ENCODE measurements at places on chromosomes 12 and 14.

DNA sequence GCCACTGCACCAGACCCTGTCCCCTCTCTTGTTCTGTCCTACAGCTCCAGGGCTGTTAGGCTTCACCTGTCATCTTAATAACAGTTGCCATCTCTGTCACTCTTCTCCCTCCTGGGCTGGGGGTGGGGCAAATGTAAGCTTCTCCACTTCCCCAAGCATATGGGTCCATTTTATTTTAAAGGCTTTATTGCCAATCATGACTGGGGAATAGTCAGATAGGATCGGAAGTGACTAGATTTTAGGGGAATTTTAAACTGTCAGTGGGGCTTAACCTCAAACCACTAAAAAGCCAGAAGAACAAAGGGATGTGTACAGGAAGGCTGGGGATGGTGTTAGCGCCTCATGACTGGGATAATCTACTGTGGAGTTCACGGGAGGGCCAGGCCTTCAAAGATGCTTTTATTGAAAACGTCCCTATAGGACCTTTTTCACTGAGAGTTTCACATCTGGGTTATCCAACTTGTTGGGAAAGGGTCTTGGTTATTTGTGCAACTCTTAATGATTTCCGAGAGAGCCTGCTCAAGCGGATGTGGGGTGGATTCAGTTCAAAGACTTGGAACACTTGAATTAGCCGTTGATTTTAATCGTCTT lies 41.6 kb downstream of the CHST11 start:
- no peak for DNase-seq

- DNase-seq: peak; percentile 88
Observed at GRCh38 chr14:49687942-49688700, at the start of gene POLE2. TSS of gene POLE2 (minus strand) at chr14:49688214. CDS start at chr14:49688203, 11 bp downstream.

- DNase-seq: no peak
Observed at GRCh38 chr14:89502966-89503365, 85.9 kb upstream of the FOXN3 start.

DNA sequence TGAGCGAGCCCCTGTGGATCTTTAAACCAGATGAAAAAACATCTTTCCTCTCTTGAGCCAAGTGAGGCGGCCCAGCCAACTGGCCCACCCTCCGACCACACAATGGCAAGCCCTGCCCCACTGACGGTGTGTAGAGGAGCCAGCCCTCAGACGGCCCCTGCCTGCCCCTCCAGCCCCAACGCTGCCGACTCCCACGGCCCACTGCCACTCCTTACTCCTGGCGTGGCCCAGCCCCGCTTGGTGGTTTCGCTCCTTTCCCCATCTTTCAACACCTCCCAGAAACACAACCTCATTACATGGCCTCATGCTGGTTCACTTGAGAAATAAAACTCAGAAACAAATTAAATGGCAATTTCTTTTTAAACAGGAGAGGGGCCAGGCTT lies 80.6 kb upstream of the DICER1 start:
- DNase-seq: peak; percentile 73

- no peak for DNase-seq
Observed at GRCh38 chr14:93476305-93476704, 45.6 kb downstream of the UNC79 start.

DNA sequence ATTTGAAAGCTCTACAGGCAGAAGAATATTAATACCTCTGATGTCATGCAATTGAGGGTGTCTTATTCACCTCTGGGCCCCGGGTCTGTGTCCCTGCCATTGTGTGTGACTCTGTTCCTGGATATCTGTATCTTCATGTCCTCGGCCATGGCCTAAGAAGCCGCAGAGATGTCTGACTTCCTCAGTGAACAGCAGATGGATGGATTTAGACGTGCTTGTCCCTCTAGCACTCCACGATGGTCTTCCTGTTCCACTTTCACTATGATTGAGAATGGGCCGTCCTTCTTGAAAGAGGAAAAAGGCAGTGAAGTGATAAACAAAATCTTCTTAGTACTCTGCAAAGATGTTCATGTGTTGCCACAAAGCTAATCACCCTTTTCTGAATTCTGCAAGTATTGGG lies 217.4 kb downstream of the SLC41A2 start:
- no peak for DNase-seq

DNA sequence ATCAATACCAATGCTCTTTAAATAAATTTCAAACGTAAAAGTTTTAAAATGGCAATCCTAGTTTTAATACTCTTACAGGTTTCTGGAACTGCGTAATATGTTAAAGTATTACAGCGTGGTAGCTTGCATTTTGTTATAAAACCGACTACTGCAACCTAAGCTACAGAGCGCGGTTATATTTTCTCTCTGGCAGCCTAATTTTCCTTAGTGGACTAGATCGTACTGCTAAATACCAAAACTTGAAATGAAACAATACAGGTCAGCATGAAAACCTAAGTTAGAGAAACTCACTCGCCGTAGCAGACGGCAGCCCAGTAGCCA lies 1.2 kb downstream of the CCDC92 start:
- DNase-seq: no peak

GRCh38 chr14:23406725-23407355 lies 1.2 kb downstream of the MYH6 start:
- DNase-seq: no peak

DNA sequence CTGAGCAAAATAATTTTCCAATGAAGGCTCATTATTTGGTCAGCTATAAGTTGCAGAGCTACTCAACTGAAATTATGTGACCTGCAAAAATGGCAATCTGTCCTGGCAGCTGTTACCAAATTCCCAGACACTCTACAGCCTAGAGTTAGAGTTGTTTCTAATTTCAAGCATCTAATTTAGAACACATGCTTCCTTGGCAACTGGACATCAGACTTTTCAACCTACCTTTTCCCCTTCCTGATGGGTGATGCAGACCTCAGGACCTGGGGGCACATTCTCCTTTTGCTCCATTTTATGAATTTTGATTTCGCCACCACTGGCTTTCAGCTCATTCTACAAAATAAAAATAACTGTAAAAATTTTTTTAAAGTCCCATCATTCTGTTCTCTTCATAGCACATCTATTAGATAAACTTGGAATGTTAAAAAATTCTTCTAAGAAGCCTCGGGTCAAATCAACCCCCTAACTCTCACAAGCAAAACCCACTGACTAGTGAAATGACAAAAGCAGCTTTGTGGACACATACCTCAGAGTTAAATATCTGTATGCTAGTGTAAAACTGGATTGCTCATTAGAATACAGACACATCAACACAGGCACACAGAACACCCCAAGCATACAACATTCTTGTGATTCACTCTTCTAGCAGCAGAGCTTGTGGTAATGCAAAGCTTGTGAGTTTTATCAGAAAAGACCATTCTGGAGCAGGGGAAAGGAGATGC lies 33.5 kb upstream of the CERS5 start:
- peak; percentile 36 for DNase-seq

GRCh38 chr12:69655616-69656340 lies 43.3 kb downstream of the BEST3 start:
- no peak for DNase-seq

- DNase-seq: peak; percentile 71
Observed at GRCh38 chr12:53696285-53696654, 20.4 kb upstream of the ATP5MC2 start.

- DNase-seq: no peak
Observed at GRCh38 chr12:100951756-100952155, 157.2 kb downstream of the ANO4 start.

GRCh38 chr14:101775826-101776225 lies 14.3 kb downstream of the PPP2R5C start:
- DNase-seq: peak; percentile 52

All from femur (tissue), 1 donor.